Progenitor cell of endocrine pancreas (in vitro differentiated cells): ENCODE measurements at places on chromosomes 11 and 22.

DNA sequence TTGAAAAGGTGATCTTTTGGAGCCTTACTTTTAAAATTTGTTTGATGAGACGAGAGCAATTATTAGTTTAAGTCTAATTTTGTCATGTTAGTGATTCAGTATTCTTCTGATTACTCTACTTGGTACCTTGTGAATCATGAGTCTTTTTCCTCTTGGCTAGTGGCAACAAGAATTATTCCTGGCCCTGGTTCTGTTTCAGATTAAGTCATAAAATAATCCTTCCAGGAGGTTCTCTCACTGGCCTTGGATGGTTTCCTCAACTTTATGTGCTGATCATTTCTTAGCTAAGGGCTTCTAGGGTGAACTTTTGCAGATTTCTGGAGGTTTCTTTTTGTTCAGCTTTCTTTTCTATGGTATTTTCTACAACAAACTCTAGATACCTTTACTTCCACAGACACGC lies 741.8 kb upstream of the LUZP2 start:
- no peak for DNase-seq

GRCh38 chr11:61503135-61503770 lies 5.3 kb upstream of the LRRC10B start:
- DNase-seq = no peak

- DNase-seq = no peak
Observed at GRCh38 chr11:20310596-20311394, 52.7 kb upstream of the HTATIP2 start.

DNA sequence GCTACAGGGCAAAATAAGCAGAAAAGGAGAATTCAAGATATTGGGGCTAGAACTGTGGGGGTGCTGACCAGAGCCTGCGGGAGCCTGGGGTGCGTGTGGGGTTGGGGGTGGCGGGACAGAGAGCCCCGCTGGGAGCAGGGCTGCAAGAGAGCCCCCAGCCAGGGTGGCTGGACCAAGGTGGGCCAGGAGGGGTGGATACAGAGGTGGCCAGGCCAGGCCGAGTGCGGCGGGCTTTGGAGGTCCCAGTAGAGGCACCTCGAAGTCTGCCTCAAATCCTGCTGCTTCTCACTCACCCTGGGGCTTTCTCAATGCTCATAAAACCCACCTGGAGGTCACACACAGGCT lies 16.9 kb upstream of the MUC5B start:
- DNase-seq = no peak

- DNase-seq = no peak
Observed at GRCh38 chr11:35106595-35106994, 32.4 kb upstream of the CD44 start.

DNA sequence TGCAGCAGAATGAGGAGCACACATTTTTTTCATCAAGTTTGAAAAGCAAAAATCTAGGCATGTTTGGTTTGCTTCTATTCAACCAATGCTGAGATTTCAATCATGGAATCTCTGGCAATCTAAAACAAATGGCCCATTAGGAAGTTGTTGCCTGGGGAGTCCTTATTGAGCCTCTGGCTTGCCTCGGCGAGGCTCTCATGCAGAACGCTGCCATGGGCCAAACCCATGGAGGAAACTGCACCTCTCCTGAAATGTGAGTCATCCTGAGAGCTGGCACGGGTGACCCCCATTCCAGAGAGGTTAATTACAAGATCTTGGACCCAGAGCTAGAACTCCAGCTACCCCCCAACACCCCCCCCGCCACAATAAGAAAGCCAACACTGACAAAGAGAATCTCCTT lies 80.7 kb downstream of the MN1 start:
- no peak for DNase-seq

- DNase-seq = no peak
Observed at GRCh38 chr11:18752502-18752901, 26.5 kb upstream of the IGSF22 start.
